HCT116 (cell line): ENCODE measurements at places on chromosomes 1 and 21.

GRCh38 chr1:229119876-229120275 lies 151.0 kb upstream of the RAB4A start:
- no peaks in the 10 kb centered on the region for H3K27me3 ChIP-seq
- no peaks in the 10 kb centered on the region for H3K36me3 ChIP-seq
- DNase-seq: no peak

- no peak for DNase-seq
- H3K36me3 ChIP-seq: no peaks in the 10 kb centered on the region
- no peaks in the 10 kb centered on the region for H3K4me1 ChIP-seq
- H3K27ac ChIP-seq: no peak overlapping the region
- no peak overlapping the region for H3K4me3 ChIP-seq
These were observed 363.5 kb upstream of the ST6GALNAC5 start for GRCh38 chr1:76503736-76504135.

DNA sequence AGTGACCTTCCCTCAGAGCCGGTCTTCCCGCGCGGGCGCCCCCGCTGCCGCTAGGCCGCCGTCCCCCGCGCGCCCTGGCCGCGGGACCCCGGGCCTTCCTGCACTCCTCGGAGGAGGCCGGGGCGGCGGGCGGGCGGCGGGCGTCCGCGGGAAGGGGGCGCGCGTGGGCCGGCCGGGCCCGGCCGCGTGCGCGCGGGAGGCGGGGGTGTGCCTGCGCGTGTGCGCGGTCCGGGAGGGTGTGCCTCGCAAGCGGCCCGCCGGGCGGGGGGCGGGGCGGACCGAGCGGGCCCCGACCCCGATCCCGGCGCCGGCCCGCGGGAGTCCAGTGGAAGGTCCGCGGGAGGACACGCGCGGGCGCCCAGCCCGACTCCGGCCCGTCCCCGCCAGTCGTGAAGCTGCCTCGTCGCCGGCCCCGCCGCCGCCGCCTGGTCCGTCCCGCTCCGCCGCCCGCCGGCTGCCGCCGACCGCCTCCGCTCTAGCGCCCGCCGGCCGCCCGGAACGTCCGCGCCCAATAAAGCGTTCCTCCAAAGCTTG lies 438 bp downstream of the MRPS6 start:
- H3K4me1 ChIP-seq: peaks cover 10% of the 10 kb centered on the region
- peak overlapping the region; percentile 86 for H3K27ac ChIP-seq
- H3K4me3 ChIP-seq: peak overlapping the region; percentile 67
- DNase-seq: no peak
- no peaks in the 10 kb centered on the region for H3K27me3 ChIP-seq
- no peaks in the 10 kb centered on the region for H3K36me3 ChIP-seq

GRCh38 chr1:2928366-2929325 lies 92.6 kb upstream of the ACTRT2 start:
- no peaks in the 10 kb centered on the region for H3K36me3 ChIP-seq
- H3K4me1 ChIP-seq: no peaks in the 10 kb centered on the region
- no peaks in the 10 kb centered on the region for H3K27me3 ChIP-seq

GRCh38 chr1:211589782-211590721 lies 11.1 kb upstream of the SLC30A1 start:
- no peak for DNase-seq
- H3K27ac ChIP-seq: no peak overlapping the region
- no peaks in the 10 kb centered on the region for H3K36me3 ChIP-seq
- no peak overlapping the region for H3K4me3 ChIP-seq

- DNase-seq: no peak
- peaks cover 5% of the 10 kb centered on the region for H3K4me1 ChIP-seq
- no peak overlapping the region for H3K4me3 ChIP-seq
- H3K27me3 ChIP-seq: no peaks in the 10 kb centered on the region; the same call in 1 of the 2 replicates
These were observed 53.8 kb downstream of the ITPKB start for GRCh38 chr1:226685196-226685820.

DNA sequence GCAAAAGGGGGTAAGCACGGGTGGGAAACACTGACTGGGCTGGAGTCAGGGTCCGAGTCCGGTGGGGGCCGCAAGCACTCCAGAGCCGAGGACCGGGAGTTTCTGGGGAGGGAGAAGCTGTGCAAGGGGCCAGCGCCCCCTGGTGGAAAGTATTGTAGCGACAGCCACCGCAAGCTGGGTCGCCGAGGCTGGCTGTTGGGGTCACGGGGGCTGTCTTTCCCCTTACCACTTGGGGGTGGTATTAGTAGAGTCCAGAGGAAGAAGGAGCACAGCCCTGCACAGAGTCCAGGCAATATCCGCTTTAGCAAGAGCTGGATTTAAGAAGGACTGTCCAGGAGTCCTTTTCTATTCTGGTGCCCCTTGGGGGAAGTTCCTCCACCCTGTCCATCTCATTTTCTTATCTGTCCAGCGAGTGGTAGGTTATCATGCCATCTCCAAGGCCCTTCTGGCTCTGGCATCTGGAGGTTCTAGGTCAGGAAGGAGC lies 17.9 kb upstream of the ETV3 start:
- peak; percentile 48 for DNase-seq
- H3K27ac ChIP-seq: no peak overlapping the region
- peak overlapping the region; percentile 23 for H3K4me3 ChIP-seq
- H3K4me1 ChIP-seq: peaks cover 8% of the 10 kb centered on the region; the same call in 1 of the 2 replicates
- H3K36me3 ChIP-seq: no peaks in the 10 kb centered on the region
- no peaks in the 10 kb centered on the region for H3K27me3 ChIP-seq

- H3K27ac ChIP-seq: peak overlapping the region; percentile 85
- no peaks in the 10 kb centered on the region for H3K27me3 ChIP-seq
- DNase-seq: no peak
- peak overlapping the region; percentile 71 for H3K4me3 ChIP-seq
- H3K4me1 ChIP-seq: peaks cover 44% of the 10 kb centered on the region
- H3K36me3 ChIP-seq: no peaks in the 10 kb centered on the region
These were observed 618 bp downstream of the HNRNPR start for GRCh38 chr1:23343221-23344110.

DNA sequence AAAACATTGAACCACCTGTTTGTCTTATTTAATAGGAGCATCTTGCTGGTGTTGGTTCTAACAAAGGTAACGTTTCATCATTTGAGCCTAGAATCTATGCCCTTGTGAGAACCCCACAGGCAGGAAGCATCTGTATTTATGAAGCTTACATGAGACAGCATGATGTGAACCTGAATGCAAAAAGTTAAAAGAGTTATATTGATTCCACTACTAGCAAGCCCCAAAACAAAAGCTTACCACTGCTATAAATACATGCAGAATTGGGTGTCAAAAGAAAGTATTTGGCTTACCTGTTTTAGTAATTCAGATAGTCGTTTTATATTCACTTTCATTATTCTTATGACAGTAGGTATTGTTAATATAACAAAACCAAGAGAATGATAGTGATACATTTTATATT lies 301.2 kb upstream of the ADGRL2 start:
- no peaks in the 10 kb centered on the region for H3K4me1 ChIP-seq
- no peaks in the 10 kb centered on the region for H3K36me3 ChIP-seq
- no peak overlapping the region for H3K27ac ChIP-seq
- no peak overlapping the region for H3K4me3 ChIP-seq
- H3K27me3 ChIP-seq: no peaks in the 10 kb centered on the region

- H3K4me1 ChIP-seq: no peaks in the 10 kb centered on the region
- peaks cover 39% of the 10 kb centered on the region for H3K27me3 ChIP-seq
- no peak for DNase-seq
- H3K4me3 ChIP-seq: no peak overlapping the region
- H3K27ac ChIP-seq: no peak overlapping the region
These were observed 587.2 kb downstream of the PTPRU start for GRCh38 chr1:29823561-29823960.

GRCh38 chr1:37633040-37633937 lies 1.4 kb downstream of the RSPO1 start:
- no peak overlapping the region for H3K4me3 ChIP-seq
- H3K4me1 ChIP-seq: no peaks in the 10 kb centered on the region
- no peak for DNase-seq

GRCh38 chr1:69994241-69994640 lies 211.1 kb downstream of the LRRC40 start:
- no peak overlapping the region for H3K4me3 ChIP-seq
- H3K36me3 ChIP-seq: no peaks in the 10 kb centered on the region
- H3K27ac ChIP-seq: no peak overlapping the region
- peaks cover 10% of the 10 kb centered on the region for H3K27me3 ChIP-seq
- no peaks in the 10 kb centered on the region for H3K4me1 ChIP-seq
- DNase-seq: no peak

DNA sequence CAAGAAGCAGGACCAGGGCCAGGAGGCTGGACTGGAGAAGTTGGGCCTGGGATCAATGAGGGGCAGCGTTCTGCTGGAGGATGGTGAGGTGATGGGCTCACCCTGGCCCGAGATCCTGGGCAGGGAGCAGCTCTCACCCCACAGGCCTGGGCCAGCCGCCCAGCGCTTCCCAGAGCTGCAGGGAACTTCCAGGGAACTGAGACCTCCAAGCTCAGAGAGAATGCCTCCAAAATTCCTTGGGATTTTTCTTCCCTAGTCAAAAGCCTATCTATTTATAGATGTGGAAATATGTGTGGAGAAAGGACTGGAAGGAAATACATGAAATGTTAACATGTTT lies 121.2 kb downstream of the SPSB1 start:
- H3K27ac ChIP-seq: peak overlapping the region; percentile 81
- H3K4me1 ChIP-seq: peaks cover 32% of the 10 kb centered on the region
- H3K4me3 ChIP-seq: no peak overlapping the region
- no peak for DNase-seq
- no peaks in the 10 kb centered on the region for H3K27me3 ChIP-seq

- no peaks in the 10 kb centered on the region for H3K27me3 ChIP-seq
- H3K4me3 ChIP-seq: no peak overlapping the region
- DNase-seq: no peak
- H3K4me1 ChIP-seq: no peaks in the 10 kb centered on the region
These were observed 27.0 kb upstream of the NPL start for GRCh38 chr1:182762536-182762935.

GRCh38 chr1:204146309-204146708 lies 5.5 kb downstream of the ETNK2 start:
- no peak overlapping the region for H3K27ac ChIP-seq
- no peak for DNase-seq
- H3K4me1 ChIP-seq: peaks cover 13% of the 10 kb centered on the region
- H3K27me3 ChIP-seq: no peaks in the 10 kb centered on the region
- H3K4me3 ChIP-seq: no peak overlapping the region

GRCh38 chr1:185680453-185680852 lies 53.7 kb upstream of the HMCN1 start:
- H3K27ac ChIP-seq: no peak overlapping the region
- no peaks in the 10 kb centered on the region for H3K4me1 ChIP-seq
- no peak for DNase-seq
- H3K27me3 ChIP-seq: no peaks in the 10 kb centered on the region
- no peak overlapping the region for H3K4me3 ChIP-seq

DNA sequence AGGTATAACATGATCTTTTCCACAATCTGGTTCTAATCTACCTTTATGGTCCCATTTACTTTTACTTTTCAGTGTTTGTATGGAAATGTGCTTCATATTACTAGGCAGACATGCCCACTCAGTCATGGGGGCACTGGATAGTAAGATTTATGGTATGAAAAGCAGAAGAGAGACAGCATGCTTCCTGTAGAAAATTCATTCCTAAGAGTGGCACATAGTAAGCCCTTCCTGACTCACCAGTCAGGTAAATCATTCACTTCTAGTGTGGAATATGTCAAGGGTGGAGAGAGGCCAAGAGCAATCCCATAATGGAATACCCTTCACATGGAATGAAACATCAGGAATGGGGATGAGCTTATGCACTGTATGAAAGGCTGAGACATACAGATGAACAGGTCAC lies 49.5 kb upstream of the BCL10 start:
- peaks cover 72% of the 10 kb centered on the region for H3K4me1 ChIP-seq
- H3K27me3 ChIP-seq: no peaks in the 10 kb centered on the region
- peak overlapping the region; percentile 40 for H3K4me3 ChIP-seq
- H3K36me3 ChIP-seq: no peaks in the 10 kb centered on the region
- H3K27ac ChIP-seq: no peak overlapping the region

DNA sequence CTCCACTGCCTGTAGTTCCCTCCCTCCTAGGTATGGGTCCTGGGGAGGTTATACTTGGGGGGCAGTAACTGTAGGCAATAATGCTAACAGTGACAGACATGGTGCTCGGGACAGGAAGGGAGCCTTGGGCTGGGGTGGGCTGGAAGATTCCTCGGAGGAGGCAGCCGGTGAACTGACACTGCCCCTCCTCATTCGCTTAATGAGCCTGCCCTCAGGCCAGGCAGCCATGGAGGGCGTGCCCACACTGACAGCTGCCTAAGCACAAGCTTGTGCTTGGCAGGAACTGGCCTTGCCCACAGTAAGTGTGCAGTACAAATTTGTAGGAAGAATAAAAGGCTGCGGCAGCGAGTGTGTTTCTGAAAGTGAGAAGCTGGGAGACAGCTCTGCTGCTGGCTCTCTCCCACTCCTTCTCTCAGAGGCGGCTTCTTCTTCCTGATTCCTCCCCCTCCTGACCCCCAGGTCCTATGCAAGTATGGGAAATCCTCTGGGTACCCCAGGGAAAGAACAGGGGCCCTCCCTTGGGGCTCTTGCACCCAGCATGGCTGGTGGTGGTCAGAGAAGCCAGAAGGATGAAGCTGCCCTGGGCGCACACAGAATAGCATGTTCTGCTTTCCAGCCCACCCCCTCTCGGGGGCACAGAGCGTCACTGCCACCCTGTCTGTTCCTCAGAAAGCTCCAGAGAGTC lies 23.6 kb downstream of the OPTC start:
- no peak for DNase-seq
- no peaks in the 10 kb centered on the region for H3K36me3 ChIP-seq
- H3K27me3 ChIP-seq: no peaks in the 10 kb centered on the region

- no peak overlapping the region for H3K4me3 ChIP-seq
- no peak overlapping the region for H3K27ac ChIP-seq
These were observed 142.0 kb upstream of the C1orf105 start for GRCh38 chr1:172278478-172278877.

DNA sequence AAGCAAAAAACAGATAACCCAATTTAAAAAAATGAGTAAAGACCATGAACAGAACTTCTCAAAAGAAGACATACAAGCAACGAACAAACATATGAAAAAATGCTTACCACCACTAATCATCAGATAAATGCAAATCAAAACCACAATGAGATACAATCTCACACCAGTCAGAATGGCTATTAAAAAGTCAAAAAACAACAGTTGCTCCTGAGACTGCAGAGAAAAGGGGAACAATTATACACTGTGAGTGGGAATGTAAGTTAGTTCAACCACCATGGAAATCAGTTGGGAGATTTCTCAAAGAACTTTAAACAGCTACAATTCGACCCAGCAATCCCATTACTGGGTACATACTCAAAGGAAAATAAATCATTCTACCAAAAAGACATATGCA lies 131.6 kb downstream of the PTGER3 start:
- H3K27me3 ChIP-seq: no peaks in the 10 kb centered on the region
- H3K27ac ChIP-seq: no peak overlapping the region
- no peaks in the 10 kb centered on the region for H3K4me1 ChIP-seq

GRCh38 chr1:56179543-56179942 lies 399.8 kb downstream of the PLPP3 start:
- no peaks in the 10 kb centered on the region for H3K36me3 ChIP-seq
- no peak for DNase-seq
- H3K4me1 ChIP-seq: no peaks in the 10 kb centered on the region
- H3K4me3 ChIP-seq: no peak overlapping the region

DNA sequence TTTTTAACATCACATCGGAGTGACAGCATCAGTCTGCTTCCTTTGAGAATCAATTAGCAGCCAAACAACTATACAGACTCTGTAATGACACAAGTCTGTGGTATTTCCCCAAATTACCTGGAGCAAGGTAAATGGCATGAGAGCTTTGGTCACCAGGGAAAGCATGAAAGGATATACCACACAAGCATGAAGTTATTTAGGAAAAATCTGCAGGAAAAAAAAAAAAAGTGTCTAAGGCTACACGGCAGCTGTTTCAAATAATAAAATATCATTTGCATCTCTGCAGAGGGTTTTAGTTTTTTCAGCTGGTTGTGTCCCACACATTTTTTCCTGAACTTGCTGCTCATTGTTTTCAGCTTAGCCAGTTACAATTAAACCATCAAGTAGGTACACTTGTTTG lies 234.7 kb downstream of the TTLL7 start:
- no peak overlapping the region for H3K4me3 ChIP-seq
- no peak for DNase-seq
- H3K27ac ChIP-seq: no peak overlapping the region
- H3K36me3 ChIP-seq: no peaks in the 10 kb centered on the region
- peaks cover 39% of the 10 kb centered on the region for H3K27me3 ChIP-seq
- no peaks in the 10 kb centered on the region for H3K4me1 ChIP-seq
